ENCODE measurements at places on chromosomes 3 and 15.

- no peak for DNase-seq
These were observed 92.9 kb downstream of the THRB start for GRCh38 chr3:24401811-24402185.

GRCh38 chr3:50136714-50137405, 18.3 kb upstream of the SEMA3F start:
- no peak for DNase-seq

DNA sequence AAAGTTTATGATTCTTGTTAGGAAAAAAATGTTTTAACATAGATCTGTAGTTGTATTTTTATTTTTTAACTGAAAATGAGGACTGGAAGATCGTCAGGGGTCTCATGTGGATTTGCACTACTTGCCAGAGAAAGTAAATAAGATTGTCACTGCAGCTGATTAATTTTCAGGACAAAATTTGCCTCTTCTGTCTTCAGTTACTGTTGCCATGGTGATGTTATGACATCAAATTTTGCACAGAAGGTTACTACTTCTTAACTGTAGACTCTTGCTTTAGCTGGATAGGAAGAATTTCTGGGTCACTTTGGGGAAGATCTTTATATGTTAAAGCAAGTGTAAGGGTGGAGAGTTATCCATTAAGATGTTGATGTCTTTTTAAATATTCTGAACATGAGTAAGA, 82.2 kb upstream of the WDR72 start:
- DNase-seq: no peak

DNA sequence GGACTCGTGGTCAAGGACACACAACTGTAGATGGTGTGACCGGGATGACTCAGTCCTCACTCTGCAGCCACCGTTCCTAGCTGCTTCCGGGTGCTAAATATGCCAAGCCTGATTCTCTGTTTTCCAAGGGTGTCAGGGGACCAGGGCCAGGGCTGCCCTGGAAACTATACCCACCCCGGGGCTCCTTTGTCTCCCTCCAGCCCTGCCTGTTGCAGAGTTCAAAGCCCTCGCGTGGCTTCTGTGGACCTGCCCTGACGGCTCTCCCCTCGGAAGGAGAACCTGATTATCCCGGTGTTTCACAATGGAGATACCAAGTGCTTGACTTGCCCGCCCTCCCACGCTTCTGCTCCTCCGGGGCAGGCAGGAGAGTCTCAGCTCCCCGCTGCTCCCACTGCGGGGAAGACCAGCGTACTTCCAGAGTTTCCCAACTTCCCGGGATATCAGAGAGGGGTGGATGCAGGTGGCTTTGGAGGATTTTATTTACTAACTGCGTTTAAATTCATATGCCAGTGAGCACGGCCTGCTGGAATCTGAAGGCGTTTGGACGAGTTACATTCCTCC, 125.0 kb downstream of the ASB7 start:
- no peak for DNase-seq

Measured in hypothalamus (tissue), 51 donors.